Stimulated activated CD4-positive, alpha-beta T cell treated with anti-CD3 and anti-CD28 coated beads, Interleukin-1b, Interleukin-23, amount 100 ng/mL, for 24 hours (primary cell): ENCODE measurements at places on chromosomes 11 and 22.

- DNase-seq = no peak
Observed at GRCh38 chr11:96306933-96307775, 35.8 kb downstream of the MAML2 start.

DNA sequence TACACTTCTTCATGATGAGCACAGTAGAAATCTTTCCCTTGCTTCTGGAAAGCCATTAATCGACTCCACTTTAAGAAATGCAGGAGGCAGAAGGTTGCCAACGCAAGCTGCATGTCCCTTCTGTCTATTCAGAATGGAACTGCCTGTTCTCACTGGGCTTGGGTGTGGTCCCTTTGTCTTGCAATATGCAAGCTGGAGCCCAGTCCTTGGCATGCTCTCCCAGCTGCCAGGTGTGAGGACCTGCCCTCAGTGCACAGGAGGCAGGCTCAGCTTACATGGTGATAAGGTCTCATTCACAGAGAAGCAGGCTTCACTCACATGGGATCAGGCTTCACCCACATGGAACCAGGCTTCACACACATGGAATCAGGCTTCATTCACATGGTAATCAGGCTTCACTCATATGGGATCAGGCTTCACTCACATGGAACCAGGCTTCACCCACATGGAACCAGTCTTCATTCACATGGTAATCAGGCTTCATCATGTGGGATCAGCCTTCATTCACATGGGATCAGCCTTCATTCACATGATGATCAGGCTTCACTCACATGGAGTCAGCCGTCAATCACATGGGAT is 59.2 kb upstream of the USP47 start:
- DNase-seq = no peak

- DNase-seq = no peak
Observed at GRCh38 chr11:95074792-95075563, 8.3 kb downstream of the SRSF8 start.

GRCh38 chr22:49540913-49541692 is 286.6 kb downstream of the BRD1 start:
- no peak for DNase-seq
